Stimulated activated CD4-positive, alpha-beta T cell treated with anti-CD3 and anti-CD28 coated beads, Interleukin-1b, Interleukin-23, amount 100 ng/mL, for 48 hours (primary cell): ENCODE measurements at places on chromosomes 1 and 21.

GRCh38 chr1:65059930-65060538 is 88.0 kb upstream of the AK4 start:
- no peak for DNase-seq

DNA sequence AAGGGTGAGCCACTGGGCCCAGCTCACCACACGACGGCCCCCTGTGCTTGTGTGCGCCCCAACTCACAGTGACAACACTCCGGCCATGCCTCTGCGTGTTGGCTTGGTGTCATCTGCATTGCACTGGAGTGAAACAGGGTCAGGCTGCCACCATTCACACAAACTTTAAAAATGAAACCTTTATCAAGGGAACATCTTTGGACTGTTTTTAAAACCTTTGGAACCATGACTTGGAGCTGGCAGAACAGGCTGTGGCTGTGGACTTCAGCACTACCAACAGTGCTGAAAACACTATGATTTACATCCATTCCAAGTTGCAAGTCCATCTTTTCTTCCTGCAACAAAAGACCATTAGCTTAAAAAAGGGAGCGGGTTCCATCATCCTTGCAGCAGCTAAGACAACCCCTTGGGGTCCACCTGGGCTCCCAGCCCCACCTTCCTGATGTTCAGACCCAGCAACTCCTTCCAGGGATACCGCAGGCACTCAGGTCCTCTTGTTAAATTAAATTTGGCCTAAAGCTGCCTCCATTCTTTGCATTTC is 25.6 kb downstream of the POFUT2 start:
- DNase-seq, result no peak

DNA sequence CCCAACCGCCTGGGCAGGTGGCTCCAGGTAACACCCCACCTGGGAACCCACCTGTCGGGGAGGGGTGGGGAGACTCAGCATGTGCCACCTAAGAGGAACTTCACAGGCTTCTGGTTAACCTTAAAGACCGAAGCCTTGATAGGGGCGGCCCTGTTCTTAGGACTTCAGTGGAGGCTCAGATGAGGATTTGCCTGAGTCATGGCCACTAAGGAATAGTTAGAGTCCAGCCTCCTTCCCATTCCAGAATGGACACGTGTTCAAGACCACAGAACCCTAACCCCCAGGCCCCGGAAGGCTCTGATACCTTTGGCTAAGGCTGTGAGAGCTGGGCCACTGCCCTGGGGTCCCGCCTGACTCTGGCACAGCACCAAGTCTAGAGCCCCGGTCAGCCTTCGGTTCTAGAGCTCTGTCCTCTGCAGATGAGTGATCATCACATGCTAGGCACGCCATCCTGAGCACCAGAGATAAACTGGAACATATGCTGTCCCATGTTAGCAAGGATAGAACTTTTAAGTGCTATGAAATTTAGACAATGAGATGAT is 20.3 kb downstream of the PADI6 start:
- DNase-seq, result no peak

DNA sequence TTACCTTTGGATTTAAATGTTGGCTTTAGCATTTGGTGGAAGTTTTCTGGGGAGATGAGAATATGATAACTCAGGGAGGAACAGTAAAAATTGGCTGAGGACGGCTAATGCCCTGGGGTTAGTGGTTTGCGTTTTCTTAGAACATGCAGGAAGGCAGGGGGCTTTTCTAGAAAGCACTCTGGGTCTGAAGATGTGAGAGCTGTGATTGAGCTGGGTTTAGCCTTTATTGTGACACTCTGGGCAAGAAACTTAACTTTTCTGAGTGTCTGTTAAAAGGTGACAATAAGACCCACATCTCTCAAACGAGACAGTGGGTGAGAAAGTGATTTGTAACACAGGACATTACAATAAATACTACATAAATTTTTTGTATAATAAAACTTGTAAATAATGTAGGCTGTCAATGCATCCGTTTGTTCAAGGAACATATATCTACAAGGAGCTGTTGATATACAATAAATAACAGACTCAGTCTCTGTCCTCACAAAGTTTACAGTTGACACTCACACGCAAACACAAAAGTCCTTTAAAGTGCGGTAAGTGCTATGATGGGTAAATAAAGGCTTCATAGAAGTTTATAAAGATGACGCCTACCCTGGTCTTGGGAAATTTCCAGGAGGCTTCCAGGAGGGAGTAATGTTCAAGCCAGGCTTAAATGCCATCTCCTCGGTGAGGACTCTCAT is 49.5 kb upstream of the MRPS6 start:
- no peak for DNase-seq

- DNase-seq, result no peak
Measured at GRCh38 chr1:76959556-76959955, 92.3 kb downstream of the ST6GALNAC5 start.

- DNase-seq, result no peak
Measured at GRCh38 chr1:218526198-218526580, 181.1 kb downstream of the TGFB2 start.

DNA sequence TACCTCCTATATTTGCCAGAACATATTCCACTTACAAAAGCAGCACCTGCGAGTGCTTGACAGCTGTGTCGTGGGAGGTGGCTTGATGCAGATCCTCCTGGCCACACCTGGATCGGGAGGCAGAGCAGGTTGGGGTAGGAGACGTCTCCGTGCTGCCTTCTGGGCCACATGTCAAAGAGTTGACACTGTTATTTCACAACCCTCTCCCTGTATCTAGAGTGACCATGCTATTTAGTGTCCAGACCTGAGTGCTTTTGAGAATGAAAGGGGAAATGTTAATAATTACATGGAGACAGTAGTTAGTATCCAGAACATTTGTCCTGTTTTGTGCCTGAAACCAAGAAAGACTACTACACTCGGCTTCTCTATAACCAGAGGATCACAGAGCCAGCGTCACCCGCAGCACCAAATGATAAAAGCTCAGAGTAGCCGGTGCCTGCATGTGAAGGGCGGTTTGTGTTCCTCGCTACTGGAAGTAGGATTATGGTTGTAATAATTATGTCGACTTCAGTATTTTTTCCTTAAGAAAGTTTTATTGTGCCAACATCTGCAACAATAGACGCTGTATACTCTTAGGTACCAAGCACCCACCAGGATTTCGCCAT is 77.1 kb downstream of the GALNT2 start:
- DNase-seq, result no peak

DNA sequence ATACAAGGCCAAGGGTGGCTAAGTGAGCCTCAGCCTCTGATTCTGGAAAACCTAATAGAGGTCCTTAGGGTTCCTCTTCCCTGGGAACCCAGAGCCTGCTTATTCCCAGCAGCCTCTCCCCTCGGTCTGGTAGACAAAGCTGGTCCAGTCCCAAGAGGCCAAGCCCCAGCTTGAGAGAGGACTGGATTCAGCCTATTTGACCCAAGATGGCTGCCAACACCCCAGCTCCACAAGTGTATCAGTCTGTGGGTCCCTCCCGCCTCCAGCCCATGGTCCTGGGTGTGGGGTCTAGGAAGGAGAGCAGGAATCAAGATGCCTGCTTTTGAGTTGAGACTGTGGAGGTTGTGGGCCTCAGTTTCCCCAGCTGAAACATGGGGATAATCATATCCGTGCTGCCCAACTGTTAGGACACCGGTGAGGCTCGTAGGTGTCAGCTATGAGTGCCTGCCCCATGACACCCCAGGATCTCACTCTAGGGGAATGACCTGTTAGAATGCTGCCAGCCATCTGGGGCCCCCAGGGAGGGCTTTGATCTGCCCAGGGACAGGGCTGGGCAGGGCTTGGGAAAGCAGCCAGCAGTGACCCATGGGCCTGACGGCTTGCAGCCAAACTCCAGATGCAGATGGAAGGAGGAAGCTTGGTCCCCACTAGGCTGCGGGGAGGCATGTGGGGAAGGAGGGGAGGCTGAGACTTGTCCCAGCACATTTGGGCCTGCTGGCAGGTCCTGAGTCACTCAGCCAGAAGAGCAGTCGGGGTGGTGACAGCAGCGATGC is 45.4 kb downstream of the NUAK2 start:
- DNase-seq, result no peak

GRCh38 chr1:144101397-144102045 is 129.7 kb upstream of the FAM72C start:
- DNase-seq, result peak; percentile 6

DNA sequence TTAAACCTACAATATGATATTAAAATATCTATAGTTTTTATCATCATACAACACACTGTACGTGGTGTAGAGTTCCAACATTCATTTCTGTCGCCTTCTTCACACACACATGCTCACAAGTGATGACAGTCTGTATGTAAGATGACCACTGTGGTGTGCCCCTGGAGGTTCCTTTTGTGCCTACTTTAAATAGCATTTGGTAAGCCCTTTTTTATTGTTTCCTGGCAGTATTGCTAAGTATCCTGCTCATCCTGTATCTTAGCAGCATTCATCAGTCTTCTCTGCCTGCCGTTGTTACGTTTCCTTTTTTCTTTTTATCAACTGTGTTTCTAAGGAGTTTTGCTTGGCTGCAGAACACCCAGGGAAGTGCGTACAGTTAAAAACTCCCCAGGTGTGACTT is 231.4 kb downstream of the CHRM3 start:
- DNase-seq, result no peak

DNA sequence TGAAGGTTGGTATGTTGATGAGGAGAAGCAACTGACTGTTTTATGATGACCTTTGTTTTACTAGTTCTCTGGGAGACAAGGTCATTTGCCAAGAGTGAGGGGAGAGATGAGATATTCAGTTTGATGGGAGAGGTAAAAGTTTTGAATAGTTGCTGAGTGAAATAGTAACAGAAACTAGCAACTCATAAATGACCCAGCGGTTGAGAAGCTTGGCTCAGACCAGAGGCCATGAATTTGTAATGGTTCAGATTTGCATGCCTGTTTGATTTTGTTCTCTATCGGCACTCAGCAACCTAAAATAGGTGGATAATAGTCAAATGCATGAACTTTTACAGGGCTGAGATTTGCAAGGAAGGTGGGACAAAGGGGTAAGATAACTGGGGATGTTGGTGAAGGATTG is 6.6 kb downstream of the CCDC30 start:
- no peak for DNase-seq

DNA sequence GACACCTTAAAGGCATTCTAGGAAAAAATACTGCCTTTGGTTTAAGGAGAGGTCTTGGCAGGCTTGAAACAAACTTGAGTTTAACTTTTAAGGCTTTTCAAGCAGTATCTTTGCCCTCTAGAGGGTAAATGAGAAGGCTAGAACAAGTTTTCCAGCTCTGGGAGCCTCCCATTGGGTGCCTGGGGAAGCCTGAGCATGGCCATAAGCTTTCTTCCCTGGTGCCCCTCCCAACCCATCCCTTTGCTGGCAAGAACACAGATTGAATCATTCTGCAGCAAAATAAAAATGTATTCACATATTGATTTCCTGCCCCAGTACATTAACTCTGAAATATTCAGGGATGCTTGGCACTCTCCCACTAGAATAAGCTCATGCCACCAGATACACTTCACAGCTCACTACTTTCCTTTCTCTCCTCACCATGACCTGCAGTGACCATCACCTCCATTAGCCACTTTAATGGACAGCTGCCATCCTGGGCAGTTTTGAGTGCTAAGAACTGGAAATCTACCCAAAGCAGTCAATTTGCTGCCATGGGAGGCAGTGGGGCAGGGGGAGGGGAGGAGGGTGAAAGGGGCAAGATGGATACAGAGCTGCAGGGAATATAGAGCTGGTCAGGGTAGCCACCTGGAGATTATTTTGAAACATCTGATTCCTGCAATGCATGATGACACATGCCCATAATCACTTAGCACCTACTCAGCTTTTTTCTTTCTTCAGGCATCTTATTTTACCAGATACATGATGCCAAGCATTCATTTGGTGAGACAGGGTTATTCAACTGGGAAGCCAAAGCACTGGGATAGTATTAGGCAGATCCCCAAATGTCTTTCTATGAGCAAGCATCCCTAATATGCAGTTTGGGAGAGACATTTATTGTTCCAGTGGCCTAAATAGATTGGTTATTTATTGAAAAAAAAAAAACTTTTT is 140.6 kb downstream of the SYT2 start:
- DNase-seq, result no peak

DNA sequence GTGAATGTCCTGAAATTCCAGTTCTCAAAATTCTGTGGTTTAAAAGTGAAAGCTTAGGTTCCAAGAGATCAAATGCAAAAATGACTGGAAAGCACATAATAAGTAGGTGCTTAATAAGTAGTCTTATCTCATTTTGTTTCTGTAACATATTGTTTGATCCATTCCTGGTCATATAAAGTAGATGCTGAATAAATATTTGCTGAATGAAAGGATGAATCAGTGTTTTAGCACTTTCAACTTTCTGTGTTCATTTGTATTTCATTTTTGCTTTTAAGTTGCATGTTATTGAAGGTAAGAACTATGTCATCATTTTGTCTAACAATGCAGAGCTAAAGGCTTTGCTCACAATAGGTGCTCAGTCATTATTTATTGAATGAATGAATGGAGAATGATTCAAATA is 6.3 kb downstream of the MAST2 start:
- DNase-seq, result no peak

DNA sequence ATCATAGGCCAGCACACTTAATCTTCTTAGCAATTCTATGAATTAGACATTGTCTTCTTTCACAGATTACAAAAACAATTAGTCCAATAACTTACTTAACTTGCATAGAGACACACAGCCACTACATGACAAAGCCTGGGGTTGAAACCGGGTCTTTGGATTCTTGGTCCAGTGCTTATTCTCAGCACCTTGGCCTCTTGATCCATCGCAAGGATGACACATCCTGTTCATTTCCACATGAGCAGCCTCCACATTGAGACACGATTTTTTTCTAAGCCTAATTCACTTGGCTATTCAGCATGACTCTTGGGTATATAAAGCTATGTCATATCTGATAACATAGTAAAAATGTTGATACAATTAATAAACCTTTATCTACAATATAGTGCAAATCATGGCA is 221.0 kb upstream of the FOXD3 start:
- DNase-seq, result no peak

- DNase-seq, result no peak
Measured at GRCh38 chr1:81509594-81509993, 291.1 kb upstream of the ADGRL2 start.

- no peak for DNase-seq
Measured at GRCh38 chr1:190029441-190029840, 448.2 kb downstream of the BRINP3 start.

- DNase-seq, result no peak
Measured at GRCh38 chr1:221541296-221541695, 200.6 kb downstream of the DUSP10 start.

- no peak for DNase-seq
Measured at GRCh38 chr1:212952641-212952976, 2.3 kb downstream of the VASH2 start.

- DNase-seq, result peak; percentile 31
Measured at GRCh38 chr1:6646499-6647148, 22.0 kb downstream of the THAP3 start.

DNA sequence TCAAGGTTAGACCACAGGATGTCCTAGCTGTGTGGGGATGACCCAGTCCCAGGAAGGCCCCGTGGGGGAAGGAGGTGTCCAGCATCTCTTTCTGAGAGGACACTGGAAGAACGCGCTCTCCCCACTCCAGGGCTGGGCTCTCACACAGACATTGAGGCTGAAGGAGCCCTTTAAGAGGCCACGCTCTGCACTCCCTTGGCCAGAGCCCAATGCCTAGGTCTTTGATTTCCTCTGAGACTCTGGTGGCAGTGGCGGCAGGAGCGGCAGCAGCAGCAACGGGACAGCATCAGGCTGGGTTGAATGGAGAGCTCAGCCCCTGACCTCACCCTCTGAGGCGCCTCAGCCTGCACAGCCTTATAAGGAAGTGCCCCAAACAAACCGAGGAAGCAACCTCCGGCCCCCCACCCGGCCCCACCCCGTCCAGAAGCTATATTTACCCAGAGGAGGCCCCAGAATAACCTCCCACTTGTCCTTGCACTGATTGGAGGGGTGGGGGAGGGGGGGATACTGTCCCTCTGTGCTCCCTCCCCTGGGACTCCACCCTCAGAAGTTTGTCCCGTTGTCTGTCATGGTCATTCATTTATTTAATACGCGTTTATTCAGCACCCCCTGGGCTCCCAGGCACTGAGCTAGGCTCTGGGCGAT is 12.3 kb downstream of the NES start:
- DNase-seq, result no peak
